ENCODE measurements at places on chromosomes 13 and 19.
A peak's percentile ranks its signal among the peaks of the same experiment; 100 is the strongest.

DNA sequence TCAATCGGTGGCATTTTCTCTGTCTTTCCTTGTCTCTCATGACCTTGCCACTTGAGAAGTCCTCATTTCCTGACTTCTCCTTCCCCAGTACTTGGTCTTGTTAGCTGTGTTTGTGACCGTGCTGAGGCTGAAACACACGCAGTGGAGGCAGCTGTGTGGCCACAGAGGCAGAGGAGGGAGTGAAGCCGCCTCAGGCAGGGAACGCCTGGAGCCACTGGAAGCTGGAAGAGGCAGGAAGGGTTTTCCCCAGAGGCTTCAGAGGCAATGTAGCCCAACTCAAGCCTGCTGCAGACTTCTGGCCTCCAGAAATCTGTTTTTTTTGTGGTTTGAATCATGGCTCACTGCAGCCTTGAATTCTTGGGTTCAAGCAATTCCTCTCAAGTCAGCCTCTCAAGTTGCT, 29.2 kb upstream of the ARGLU1 start:
- DNase-seq: no peak

GRCh38 chr13:81395368-81395767, 1054.4 kb upstream of the SPRY2 start:
- no peak for DNase-seq

- DNase-seq: no peak
Observed at GRCh38 chr13:37385956-37386670, 212.5 kb downstream of the POSTN start.

DNA sequence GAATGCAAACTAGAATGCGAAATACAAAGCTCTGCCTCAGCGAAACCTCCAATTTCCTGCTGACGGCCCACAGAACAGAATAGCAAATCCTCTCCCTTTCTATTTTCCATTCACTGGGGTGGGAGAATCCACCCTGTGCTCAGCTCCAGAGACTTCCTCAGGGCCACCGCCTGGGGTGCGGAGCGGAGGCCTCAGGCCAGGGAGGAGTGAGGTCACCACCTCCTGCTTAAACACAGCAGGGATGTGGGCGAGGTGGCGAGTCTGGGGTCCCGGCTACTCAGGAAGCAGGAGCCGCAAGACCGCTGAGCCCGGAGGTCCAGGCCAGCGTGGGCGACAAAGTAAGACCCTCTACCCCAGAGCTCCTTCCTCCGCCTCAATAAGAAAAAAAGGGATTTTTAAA, 666 bp upstream of the ZNF320 start:
- DNase-seq: no peak

DNA sequence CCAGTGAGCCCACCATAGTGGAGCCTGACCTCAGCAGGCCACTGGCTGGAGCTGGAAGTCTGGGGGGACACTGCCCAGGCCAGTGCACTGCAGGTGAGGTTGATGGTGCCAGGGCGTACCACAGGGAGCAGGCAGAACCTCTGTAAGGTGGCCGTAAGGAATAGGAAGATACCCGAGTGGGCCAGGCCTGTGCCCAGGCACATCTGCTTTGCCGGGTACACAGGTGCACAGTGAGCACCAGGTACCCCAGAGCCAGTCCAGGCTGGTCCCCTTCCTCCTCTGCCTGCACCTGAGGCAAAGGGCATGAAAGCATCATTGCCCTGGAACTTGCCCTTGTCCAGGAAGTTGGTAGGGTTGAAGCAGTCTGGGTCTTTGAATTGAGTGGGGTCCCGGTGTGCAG, 9.5 kb downstream of the EGLN2 start:
- no peak for DNase-seq

DNA sequence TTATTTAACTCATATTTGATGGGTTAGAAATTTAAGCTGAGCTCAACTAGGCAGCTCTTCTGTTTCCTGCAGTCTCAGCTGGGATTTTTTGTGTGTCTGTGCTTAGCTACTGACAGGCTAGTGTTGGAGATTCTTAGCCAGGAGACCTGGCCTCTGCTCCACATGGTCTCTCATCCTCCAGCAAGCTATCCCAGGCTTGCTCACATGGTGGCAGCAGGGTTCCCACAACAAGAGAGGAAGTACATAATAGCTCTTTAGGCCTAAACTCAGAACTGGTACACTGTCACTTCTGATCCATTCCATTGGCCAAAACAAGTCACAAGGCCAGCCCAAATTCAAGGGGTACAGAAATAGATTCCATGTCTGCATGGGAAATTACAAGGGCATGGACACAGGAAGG, 406.2 kb downstream of the SUCLA2 start:
- DNase-seq: no peak

GRCh38 chr19:57171551-57172081, 4.3 kb upstream of the DUXA start:
- DNase-seq: no peak

GRCh38 chr19:1929021-1929742, 11.8 kb upstream of the CSNK1G2 start:
- DNase-seq: peak; percentile 73

- DNase-seq: peak; percentile 32
Observed at GRCh38 chr13:25468325-25469168, 96.8 kb downstream of the ATP8A2 start.

- DNase-seq: no peak
Observed at GRCh38 chr13:83499286-83499685, 383.0 kb downstream of the SLITRK1 start.

DNA sequence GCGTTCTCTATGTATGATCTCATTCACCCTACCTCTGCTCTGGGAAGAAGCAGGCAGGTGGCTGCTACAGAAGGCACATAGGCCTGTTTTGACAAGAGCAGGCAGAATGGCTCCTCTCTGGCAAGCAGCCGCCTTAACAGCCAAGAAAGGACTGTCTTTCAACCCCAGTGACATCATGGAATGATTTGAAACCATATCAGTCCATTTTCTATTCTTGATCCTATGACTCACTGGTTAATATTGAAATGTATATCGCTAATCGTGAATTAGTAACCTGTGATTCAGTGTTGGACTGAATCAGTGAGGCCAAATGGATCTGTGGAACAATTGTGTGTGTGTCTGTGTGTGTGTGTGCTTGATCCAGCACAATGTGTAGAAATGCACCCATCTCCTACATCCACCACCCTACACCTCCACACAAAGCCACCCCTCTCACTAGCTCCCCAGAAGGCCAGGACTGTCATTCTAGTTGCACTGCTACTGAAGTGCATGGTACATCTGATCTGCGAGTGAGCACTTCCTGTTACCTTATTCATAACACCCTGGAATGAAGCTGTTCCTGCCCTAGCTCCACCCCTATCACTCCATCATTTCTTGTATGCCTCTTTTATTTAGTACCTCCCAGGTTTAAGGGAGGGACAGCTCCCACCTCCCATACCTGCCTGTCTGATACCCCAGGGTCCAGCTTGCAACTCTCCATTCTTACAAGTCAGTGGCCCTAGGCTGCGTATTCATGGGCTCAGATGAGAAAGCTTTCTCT, 460.0 kb downstream of the FOXO1 start:
- no peak for DNase-seq

DNA sequence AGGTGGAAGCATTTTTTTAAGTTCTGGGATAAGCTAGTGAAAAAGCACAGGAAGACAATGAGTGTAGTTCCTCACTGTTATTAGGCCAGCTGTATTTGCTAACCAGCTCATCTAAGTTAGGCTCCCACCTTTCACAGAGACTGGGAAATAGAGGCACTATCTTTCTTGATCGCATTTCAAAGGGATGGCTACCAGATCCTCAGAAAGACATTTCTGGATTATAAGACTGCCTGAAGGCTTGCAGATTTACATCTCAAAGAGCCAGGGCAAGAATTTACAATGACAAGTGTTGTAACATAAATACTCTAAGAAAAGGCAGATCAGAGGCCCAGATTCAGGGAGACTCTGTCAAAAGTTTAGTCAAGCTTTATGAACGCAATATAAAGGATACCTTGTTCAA, 1005.5 kb downstream of the PCDH9 start:
- DNase-seq: no peak

DNA sequence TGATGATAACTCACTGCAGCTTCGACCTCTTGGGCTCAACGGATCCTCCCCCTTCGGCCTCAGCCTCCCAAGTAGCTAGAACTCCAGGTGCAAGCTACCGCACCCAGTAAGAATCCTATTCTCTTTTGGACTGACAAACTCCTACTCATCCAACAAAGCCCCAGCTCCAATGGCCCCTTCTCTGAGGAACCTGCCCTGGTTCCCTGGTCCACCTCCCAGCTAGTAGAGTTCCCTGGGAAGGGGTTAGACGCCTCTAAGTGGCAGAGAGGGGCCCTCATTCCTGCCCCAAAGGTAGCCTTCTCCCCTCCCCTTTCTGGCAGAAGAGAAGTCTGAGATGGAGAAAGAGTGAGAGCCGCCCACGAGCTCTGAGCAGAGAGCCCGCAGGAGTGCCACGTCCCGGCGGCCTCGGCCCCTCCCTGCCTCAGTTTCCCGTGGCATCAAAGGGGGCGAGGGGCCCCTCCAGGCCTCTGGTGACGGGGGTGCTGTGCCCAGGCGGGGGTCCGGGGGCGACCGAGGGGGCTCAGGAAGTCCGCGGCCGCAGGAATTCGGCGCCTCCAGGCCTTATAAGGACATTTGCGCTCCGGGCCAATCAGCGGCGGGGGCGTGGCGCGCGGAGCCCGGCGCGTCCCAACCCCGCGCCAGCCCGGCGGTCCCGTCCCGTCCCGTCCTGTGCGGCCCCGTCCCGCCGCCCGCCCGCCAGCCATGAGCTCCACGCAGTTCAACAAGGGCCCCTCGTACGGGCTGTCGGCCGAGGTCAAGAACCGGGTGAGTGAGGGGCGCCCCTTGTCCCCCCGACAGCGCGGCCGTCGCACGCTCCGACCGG, at the start of gene CNN2:
Gene CNN2, plus strand, starts transcription at position 649 of the 823 bp plus-strand sequence. Its CDS starts 54 bp downstream, at position 703.
- no peak for DNase-seq

DNA sequence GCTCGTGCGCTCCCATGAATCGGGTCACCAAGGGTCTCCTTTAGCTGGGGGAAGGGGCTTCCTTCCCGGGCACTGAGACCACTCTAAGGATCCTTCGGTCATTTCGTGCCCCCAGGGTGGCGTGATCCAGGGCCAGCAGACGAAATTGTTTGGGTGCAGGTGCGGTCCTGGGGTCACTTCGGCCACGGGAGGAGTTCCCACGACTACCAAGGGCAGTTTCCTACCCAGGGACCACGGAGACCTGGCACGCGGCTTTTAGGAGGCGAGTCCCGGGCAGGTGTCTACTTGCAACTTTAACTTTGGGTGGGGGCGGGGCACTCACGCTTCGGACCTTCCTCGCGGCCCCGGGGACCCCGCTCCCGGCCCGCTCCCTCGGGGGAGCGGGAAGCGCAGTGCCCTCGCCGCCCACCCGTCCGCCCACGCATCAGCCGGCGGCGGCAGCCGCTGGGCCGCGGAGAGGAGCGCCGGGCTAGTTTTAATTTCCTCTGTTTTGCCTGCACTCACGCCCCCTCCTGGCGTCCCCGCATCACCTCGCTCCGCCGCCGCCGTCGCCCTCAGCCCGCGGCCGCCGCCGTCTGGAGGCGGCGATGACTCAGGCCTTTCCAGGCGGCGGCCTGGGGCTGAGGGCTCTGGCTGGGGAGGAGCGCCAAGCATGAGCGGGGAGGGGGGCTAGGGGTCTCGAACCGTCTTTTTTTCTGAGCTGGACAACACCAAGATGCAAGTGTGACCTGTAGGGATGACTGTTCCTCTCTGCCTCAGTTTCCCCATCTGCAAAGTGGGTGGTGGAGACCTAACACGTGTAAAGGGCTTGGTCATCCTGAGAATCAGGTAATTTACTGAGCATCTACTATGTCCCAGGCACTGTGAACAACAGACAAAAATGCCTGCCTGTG, 21.8 kb downstream of the OLFM2 start:
- DNase-seq: peak; percentile 79

DNA sequence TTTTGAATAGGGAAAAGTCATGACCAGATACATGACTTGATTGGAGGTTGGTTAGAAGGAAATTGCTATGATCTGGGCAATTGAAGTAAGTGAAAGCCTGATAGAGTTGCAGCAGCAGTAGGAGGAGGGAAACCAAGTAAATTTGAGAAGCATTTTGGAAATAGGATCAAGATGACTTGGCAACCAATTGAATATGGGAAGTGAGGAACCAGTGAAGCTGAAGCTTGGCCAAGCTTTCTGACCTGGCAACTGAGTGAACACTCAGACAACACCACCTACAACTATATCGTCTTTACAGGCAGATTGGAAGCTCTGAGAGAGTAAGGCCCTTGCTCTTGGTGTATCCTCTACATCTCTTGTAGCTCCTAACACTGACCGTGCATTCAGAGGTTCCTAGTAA, 16.2 kb upstream of the KATNAL1 start:
- DNase-seq: no peak

DNA sequence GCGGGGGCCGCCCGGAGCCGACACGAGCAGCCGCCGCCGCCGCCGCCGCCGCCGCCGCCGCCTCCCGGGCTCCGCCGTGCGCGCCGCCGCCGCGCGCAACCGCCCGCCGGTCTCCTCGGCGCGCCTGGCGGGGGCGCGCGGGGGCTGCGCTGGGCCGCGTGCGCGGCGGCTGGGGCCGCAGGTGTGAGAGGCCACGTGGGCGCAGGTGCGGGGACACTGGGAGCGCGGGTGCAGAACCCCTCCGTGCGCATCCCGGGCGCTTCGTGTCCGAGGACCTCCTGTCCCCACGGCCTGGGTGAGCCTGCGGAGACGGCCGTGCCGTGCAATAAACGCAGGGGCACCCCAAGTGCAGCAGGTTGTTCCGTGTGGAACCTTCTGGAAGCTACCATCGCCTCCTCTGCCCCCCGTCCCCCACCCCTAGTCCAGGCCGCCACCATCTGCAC, at the start of gene LINGO3:
Gene LINGO3, minus strand, starts transcription at position 41 of the 443 bp plus-strand sequence. CDS start 16,378 bp downstream, outside the sequence.
- no peak for DNase-seq

GRCh38 chr19:10135551-10136334, 16.0 kb upstream of the EIF3G start:
- DNase-seq: no peak

- DNase-seq: no peak
Observed at GRCh38 chr13:44422755-44423643, 49.4 kb downstream of the SERP2 start.

DNA sequence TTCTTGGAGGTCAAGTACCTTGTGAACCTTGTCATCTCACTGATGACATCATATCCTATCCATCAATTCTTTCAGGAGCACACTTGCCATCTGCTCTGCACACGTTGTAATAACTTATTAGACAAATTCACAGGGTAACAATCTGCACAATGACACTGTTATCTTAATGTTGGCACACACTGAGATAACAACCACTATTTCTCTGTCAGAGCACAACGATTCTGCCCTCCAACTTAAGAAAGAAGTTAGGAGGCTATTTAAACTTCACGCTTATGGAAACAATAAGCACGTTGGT, 351.3 kb downstream of the DACH1 start:
- no peak for DNase-seq

DNA sequence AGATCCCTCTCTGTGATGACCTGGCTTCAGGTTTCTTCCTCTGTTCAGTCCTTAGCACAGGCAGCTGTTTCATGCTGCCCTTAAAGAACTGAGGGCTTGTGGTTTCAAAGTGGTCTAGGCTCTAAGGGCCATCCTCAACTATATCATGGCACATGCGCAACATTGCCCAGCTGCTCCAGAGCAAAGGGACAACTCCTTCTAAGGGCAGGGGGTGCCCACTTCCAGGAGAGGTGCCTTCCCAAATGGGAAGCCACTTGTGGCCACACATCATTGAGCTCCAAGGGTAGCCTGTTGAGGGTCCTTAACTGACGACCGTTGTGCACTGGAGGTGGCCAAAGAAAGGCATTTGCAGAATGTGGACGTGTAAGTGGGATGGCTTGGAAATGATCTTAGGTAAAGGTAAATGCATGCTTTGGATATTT, 7.3 kb downstream of the GPR183 start:
- no peak for DNase-seq

Measured in dorsolateral prefrontal cortex (tissue), 122 donors.